ENCODE measurements at places on chromosomes 11 and 22.
A peak's percentile ranks its signal among the peaks of the same experiment; 100 is the strongest.

GRCh38 chr11:83611600-83611999 lies 325.4 kb upstream of the CCDC90B start:
- peak; percentile 93 for DNase-seq

DNA sequence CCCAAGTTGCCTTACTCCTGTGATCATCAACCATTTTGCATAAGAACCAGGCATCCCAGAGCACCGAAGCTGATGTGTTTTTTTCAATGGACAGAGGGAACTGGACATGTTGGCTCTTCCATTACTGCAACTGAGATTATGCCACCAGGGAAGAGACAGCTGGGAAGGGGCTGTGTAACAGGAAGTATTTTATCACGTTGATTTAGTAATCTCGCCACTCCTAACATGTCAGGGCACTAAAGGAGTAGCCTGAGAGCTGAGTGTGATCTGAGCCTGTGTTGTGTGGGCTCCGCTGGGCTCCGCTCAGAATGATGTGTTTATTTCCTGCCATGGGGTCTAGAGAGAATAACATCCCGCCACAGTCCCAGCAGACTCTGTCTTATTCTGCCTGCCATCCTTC lies 165.4 kb downstream of the GRIK4 start:
- no peak for DNase-seq

DNA sequence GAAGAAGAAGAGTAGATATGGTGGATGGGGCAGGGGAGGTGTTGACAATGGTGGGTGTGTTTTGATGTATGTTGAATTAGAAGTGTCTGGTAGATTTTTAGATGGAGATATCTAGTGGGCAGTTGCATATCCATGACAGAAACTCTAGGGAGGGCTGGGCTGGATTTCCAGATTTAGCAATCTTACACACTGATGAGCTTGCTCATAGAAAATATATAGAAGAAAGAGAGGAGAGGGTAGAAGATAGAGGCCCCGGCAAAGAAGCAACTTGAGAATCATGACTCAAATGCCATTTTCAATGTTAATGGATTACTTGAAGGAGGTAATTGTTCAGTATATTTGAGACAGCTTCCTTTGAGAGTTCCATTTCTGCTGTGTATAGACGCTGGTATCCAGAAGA lies 8.2 kb downstream of the REXO2 start:
- no peak for DNase-seq

- peak; percentile 45 for DNase-seq
These were observed 213.1 kb downstream of the LRRC4C start for GRCh38 chr11:41246399-41246745.

DNA sequence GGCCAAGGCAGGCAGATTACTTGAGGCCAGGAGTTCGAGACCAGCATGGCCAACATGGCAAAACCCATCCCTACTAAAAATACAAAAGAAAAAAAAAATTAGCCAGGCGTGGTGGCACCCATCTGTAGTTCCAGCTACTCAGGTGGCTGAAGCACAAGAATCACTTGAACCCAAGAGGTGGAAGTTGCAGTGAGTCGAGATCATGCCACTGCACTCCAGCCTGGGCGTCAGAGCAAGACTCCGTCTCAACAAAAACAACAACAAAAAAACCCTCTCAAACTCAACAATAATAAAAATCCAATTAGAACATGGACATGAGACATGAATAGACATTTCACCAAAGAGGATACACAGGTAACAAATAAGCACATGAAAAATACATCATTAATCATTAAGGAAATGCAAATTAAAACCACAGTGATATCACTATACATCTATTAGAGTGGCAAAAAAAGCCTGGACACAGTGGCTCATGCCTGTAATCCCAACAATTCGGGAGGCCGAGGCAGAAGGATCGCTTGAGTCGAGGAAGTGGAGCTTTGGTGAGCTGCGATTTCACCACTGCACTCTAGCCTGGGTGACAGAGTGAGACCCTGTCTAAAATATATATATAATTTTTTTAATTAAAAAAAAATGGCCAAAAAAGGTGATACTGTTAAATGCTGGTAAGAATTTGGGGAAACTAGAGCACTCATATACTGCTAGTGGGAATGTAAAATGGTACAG lies 12.7 kb upstream of the SEPTIN5 start:
- no peak for DNase-seq

GRCh38 chr11:16111690-16112089 lies 244.7 kb downstream of the SOX6 start:
- DNase-seq, result no peak

- no peak for DNase-seq
These were observed 468.6 kb downstream of the BRD1 start for GRCh38 chr22:49359076-49359475.

GRCh38 chr11:119149018-119149785 lies at the start of gene ABCG4:
Gene ABCG4, plus strand, starts transcription at chr11:119149052. Its CDS starts 914 bp downstream, at chr11:119149966.
- DNase-seq, result peak; percentile 61

DNA sequence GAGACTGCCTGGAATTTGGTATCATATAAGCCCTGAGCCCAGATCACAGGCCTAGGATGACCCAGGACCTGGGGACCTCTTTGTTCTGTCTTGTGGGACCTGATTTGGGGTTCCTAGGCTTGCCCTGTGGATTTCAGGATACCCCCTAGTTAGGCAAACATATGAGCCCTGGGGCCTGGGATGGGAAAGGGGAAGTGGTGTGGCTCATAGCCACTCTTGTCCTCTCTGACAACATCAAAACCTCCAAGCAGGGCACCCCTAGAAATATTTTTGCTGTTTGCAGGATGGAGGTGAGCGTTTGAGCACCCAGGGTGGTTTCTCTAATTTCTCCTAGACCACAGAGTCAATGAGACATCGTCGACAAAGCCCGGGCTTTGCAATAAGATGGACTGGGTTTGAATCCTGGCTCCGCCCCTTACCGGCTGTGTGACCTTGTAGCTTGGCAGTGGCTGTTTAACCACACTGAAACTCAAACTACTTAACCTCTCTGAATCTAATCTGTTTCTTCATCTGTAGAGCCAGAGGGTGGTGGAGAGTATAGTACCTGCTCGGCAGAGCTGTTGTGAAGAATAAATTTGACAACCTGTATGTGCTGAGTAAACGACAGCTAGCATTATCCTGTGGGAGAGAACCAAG lies 5.3 kb upstream of the LRRC10B start:
- DNase-seq, result no peak

GRCh38 chr11:124751741-124752470 lies at the start of gene VSIG2:
Gene VSIG2, minus strand, starts transcription at chr11:124752255. Its CDS starts 118 bp downstream, at chr11:124752137.
- DNase-seq, result no peak

DNA sequence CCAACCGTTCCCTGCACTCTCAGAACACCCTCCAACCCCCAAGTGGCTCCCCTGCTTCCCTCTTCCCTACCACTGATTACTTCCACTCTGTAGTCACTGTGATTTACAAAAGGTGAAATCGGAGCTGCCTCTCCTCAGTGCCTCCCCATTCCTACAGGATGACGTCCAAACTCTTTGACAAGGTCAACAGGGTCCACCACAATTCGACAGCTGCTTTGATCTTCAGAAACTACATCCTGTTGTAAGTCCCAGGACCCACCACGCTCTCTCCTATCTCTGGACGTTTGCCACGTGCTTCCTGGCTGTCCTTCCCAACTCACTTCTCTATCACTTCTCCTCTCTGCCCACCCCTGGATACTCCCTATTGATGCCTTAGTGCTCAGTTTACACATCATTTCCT lies 85.0 kb upstream of the EIF3D start:
- DNase-seq, result no peak

DNA sequence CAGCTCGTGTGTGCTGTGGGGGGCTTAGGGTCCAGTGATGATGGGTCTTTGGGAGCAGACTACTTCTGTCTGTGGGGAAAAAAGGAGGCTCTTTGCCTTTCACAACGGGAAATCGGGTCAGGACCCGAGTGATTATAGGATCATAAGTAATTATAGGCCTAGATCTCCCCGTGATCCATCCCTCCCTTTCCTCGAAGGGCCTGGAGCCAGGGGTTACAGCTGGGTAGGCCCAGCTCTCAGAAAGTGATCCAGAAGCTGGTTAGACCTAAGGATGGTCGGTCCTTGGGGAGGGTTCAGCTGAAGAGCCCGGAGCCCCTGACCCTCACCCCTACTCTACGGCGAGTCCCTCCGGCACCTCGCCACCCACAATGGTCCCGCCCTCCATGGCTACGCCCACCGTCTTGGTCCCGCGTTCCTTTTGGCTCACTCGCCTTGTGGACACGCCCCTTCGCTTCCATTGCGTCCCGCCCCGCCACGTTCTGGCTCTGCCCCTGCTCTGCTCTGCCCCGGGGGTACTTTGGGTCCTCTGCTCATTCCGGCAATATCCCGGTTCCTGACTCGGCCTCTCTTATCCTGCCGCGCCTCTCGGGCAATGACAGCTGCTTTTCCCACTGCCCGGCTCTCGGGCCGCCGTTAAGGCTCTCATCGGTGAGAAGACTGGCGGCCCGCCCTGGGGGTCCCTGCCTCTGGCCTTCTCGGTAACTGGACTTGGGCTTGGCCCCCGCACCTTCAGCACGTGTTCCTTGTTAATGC lies 5.0 kb downstream of the IGSF22 start:
- DNase-seq, result no peak

GRCh38 chr11:69928121-69928520 lies 108.9 kb upstream of the FGF3 start:
- no peak for DNase-seq

DNA sequence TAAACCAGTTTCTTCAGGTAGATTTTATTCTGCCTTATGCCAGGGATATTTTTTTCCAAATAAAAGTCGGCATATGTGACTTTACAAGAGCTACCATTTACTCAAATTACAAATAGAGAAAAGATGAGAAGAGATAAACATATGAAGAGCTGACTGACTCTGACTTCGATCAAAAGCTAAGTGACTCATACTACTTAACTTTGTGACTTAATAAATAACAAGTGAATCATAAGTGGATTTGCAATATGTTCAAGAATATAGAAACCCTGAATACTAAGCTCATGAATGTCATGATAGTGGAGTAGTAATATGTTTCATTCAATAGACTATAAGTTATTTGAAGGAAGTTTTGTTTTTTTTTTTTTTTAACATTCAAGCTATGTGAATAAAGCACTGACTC lies 130.5 kb upstream of the ANO3 start:
- DNase-seq, result no peak

GRCh38 chr11:125123947-125124617 lies 12.7 kb upstream of the TMEM218 start:
- peak; percentile 16 for DNase-seq

DNA sequence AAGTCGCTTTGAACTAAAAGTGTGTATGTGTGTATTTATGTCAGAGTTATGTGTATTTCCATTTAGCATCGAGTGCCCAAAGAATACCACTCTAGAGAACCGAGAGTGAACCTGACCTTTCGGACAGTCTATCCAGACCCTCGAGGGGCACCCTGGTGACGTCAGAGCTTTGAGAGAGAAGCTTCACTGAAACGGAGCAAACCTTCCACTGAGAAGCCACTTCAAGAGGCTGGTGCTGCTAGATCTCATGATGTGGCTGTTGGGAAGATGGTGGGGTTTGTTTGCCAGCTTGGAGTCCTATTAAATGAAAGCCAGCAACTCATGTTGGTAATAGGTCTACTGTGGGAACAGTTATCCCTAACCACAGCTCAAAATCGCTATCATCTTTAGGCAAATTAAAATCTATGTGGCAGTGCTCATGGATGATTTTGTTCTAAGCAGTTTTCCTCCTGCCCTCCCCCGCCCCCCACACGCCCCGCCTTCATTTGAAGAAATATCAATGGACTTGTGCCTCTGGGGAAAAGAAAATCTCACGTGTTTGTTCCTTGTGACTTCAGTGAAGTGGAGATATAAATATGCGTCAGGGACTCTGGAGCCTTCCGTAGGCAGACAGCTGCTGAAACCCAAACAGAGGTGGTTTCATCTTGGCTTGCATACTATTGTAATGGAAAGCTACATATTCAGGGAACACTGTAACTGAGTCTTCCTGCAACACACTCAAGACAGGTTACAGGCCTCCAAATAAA lies 22.4 kb upstream of the C11orf96 start:
- DNase-seq, result peak; percentile 54

- peak; percentile 8 for DNase-seq
These were observed 116.3 kb downstream of the ELP4 start for GRCh38 chr11:31625868-31626267.

DNA sequence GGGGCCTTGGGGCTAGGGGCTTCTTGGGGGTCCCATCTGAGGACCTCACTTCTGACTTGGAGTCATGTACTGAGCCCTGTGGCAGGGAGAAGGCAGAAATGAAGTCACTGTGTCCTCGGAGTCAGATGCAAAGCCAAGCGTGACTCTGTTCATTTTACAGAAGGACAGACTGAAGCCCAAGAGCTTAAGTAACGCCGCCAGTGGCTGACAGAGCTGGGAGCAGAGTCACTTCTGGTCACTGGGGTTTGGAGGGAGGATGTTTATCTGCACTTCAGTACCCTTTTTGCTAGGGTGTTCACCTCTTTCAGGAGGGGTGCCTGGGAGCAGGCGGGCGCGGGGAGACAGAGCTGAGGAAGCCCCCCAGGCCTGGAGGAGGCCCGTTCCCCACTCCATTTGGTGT lies 10.7 kb downstream of the CD6 start:
- DNase-seq, result no peak

GRCh38 chr11:73047773-73048371 lies 94.2 kb downstream of the FCHSD2 start:
- DNase-seq, result peak; percentile 58

- DNase-seq, result no peak
These were observed 1206.6 kb upstream of the RAG2 start for GRCh38 chr11:37804666-37805065.

GRCh38 chr11:133917921-133918607 lies 38.7 kb downstream of the IGSF9B start:
- DNase-seq, result no peak

DNA sequence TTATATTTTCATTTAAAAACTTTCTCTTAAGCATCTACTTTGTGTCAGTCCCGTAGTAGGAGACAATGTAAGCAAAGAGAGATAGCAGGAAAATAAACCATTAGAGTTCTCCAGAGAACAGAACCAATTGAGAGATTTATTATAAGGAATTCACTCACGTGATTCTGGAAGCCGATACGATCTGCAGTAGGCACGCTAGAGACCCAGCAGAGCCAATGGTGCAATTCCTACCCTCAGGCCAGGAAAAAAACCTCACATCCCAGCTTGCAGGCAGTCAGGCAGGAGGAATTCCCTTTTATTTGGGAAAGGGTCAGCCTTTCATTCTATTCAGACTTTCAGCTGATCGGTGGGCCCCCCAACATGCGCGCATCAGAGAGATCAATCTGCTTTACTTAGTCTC lies 7.3 kb upstream of the PLEKHA7 start:
- no peak for DNase-seq

GRCh38 chr22:31726692-31727091 lies 23.2 kb downstream of the PRR14L start:
- DNase-seq, result no peak

Measured in NCI-H1417 (cell line).